ENCODE measurements at places on chromosomes 11 and 22.

- DNase-seq, result peak; percentile 54
Measured at GRCh38 chr11:22976146-22976545, 115.9 kb upstream of the CCDC179 start.

DNA sequence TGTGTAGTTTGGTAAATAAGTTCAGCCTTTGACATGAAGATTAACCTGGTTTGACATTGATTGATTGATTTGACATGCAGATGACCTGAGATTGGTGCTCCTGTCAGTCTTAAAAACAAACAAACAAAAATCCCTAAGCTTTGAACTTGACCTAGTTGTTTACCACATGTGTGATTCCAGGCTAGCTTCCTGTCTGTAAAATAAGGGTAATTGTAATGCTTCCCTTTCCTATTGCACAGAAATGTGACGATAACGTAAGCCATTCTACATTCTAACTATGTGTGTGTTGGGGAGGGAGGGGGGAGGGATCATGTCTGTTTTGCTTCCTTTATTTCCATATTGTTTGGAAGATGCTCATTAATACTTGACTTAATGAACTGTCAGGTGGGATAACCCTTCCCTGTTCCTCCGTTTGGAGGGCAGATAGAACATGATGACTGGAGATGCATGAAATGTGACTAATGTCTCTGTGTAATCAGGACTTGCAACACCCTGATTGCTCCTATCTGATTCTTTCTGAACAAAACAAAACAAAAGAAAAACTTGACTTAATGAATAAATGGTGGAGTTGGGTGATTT, 106.1 kb upstream of the CLMP start:
- peak; percentile 28 for DNase-seq

GRCh38 chr11:116867619-116868018, 30.2 kb upstream of the APOA1 start:
- DNase-seq, result no peak

DNA sequence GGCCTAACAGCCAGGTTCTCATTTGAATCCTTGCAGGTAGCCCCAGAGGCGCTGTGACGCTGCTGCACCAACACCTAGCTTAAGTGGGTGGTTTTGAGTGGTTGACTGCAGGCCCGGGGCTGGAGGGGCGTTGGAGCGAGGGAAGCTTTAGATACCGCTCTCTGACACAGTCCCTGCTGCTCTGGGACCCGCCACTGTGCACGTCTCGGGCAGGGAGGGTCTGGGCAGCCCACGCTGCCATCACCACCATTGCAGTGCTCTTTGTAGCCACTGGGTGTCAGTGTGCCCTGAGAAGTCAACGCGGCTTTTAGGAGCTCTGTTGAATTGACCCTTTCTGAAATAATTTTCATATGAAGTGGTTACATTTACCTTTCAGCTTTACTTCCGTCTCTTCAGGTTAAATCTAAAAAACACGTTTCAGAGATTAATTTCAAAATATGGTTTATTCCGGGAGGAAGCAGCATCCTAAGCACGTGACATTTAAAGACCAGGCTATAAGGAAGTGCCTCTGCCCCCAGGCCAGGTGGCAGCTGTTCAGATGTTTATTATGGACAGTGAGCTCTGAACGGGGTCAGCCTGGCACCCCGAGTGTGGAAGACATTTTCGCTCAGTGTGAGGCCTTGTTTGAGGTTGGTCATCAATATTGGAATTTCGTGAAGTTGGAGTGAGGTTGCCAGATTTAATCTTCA, 30.9 kb upstream of the PARVB start:
- DNase-seq, result peak; percentile 36

GRCh38 chr11:45725121-45725520, 59.7 kb upstream of the CHST1 start:
- DNase-seq, result no peak

- DNase-seq, result no peak
Measured at GRCh38 chr22:37310815-37311595, 28.7 kb downstream of the CYTH4 start.

All from fibroblast of gingiva (primary cell).